Right forelimb (tissue), 1 donor: ENCODE measurements at places on chromosomes 6 and 20.

- DNase-seq: no peak
Measured at GRCh38 chr6:84390851-84391250, 163.4 kb upstream of the CEP162 start.

GRCh38 chr20:44646023-44646640 lies 5.4 kb downstream of the ADA start:
- DNase-seq: no peak

GRCh38 chr6:2307799-2308198 lies 62.4 kb upstream of the GMDS start:
- no peak for DNase-seq

- DNase-seq: no peak
Measured at GRCh38 chr6:146642921-146643320, 44.1 kb downstream of the ADGB start.

DNA sequence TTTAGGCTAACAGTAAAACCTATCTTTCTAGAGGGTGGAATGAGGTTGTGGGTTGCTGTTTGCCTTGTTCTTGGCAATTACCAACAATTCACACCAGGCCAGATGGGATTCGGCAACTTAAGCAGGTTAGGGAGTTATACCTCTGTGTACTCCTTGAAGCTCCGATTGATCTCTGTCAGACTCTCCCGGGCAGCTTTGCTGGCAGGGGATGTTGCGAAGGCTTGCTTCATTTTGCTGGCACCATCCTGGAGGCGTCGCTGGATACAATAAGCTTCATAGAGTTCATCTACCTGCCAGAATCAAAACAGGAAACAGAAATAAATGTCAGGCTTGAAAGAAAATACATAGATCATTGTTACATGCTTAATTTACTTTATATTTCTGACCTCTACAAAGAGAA lies 66.4 kb upstream of the ARMH2 start:
- no peak for DNase-seq

DNA sequence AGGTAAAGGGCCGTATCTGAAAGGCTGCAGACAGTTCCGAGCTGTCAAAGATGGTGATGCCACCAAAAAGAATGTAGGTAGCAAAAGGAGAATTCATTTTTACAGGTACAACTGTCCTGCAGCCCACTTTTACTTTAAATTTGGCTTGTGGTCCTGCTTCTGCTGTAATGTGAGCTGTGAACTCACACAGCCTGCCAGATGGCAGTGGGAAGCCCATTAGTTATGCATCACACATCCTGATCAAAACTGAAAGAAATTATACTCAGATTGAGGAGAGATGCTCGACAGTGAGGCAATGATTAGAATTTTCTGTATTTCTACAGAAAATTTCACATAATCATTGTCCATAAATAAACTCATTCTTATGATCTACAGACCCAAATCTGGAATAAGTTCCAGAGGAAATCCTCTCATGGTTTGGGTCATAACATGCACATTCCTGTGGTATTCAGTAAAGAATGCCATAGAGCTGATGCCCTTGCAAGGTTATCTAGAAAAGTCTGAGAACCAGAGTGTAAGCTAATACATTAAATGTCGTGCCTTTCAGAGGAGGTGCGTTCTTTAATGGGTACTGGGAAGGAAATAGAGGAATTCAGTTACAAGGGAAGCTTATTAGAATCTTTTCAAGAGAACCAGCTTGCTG lies 23.9 kb upstream of the E2F3 start:
- DNase-seq: no peak

DNA sequence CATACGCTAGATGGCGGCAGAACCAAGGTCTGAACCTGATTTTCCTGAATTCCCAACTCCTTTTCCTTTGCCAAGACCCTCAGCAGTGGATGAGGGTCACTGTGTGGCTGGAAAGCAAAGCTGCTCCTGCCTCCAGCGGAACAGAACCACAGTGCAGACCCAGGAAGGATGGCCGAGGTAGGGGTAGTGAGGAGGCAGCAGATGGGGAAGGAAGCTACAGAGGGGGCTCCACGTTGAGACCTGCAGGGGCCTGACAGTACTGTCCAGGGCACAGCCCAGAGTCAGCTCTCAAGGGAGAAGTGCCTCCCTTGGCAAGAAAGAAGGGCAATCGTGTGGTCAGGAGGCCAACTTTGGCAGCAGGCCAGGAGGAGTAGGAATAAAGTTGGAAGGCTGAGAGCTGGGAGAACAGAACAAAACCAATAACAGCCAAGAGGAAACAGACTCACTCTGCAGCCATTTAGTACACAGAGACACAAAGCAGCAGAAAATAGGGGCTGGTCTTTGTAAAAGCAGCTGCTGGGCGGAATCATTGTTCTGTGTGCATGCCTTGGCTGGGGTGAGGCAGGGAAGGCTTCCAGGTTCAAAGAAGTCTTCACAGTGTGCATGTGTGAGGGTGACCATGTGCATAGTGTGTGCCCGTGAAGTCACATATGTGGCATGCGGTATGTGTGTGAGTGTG lies 3.1 kb downstream of the GABRR2 start:
- peak; percentile 81 for DNase-seq

DNA sequence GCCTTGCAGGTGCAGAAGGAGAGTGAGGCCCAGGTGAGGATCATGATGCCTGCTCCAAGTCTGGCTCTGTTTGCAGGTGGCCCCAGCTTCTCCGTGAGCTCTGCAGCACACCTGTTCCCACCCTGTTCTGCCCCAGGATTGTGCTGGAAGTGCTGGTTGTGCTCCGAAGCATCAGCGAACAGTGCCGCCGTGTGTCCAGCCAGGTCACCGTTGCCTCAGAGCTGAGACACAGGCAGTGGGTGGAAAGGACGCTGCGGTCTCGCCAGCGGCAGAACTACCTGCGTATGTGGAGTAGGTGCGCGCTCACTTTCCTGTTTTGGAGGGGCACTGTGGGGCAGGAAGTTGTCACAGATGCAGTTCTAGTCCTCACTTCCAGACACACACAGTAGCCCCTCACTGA lies 25.0 kb downstream of the ERMARD start:
- no peak for DNase-seq

GRCh38 chr6:167757821-167758220 lies 68.9 kb upstream of the AFDN start:
- no peak for DNase-seq

DNA sequence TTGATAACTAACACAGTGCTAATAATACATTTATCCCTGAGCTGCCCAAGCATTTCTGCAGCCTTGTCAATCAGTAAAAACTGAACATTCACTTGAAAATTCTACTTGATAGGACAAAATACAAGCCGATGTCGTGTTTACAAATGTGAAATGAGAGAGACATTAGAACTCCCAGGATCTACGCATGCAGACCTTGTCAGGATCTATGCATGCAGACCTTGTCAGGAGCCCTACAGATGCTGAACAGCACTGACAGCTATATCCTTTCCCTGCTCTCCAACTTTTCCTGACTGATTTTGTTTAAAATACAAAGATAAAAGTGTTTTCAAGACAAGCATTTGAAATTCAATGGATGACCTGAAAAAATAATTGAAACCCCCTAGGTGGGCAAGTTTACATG lies 28.9 kb downstream of the INSM1 start:
- DNase-seq: no peak

DNA sequence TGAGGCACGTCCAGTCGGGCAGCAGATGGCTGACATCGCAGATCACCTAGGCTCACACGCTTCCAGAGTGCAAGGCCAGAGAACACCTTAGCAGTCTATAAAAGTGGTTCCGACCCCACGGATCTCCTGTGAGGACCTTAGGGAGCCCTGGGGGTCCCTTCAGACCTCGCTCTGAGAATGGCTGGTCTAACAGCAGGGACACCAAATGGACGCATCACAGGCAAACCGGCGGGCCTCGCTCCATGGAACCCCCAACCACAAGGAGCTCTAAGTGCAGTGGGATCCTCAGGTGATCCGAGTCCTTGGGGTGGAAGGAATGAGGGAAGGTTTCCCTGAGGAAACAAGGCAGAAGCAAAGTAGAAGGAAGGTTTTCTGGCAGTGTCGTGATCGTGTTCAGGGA lies 135.4 kb downstream of the SMOC2 start:
- DNase-seq: peak; percentile 16

GRCh38 chr20:8421981-8422380 lies 289.9 kb downstream of the PLCB1 start:
- no peak for DNase-seq

GRCh38 chr6:104718672-104719071 lies 141.0 kb downstream of the HACE1 start:
- no peak for DNase-seq

GRCh38 chr6:43058531-43058930 lies 703 bp downstream of the MRPL2 start:
- no peak for DNase-seq

DNA sequence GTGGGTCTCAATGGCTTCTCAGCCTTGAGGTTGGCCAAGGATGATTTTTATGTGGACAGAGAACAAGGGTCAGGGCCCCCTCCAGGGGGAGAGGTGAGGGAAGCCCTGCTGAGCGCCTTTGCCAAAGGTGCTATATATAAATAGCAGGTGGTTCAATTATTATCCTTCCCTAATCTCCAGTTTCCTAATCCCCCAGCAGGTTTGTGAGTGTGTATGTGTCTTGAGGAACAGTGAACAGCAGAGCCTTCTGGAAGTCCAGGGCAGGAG lies 3.2 kb upstream of the SIRPA start:
- no peak for DNase-seq

- no peak for DNase-seq
Measured at GRCh38 chr20:31823360-31824124, 4.4 kb downstream of the MYLK2 start.

DNA sequence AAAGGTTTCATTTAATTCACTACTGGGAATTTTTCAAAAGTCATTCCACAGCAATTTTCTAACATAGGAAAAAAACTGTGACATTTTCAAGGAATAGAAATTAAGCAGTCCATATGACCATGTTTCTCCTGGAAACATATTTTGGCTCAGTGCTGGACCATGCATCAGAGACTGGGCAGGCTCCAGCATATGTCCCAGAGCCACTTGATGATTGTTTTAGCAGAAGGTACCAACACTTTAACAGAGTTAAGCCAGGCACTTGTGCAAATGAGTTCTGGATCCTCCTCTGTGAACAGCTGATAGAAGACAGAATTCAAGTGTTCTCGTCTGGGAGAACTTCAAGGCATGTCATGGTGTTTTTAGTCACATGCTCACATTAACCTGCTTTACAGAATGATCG lies 516.3 kb downstream of the COL12A1 start:
- DNase-seq: peak; percentile 45

GRCh38 chr20:59378396-59378795 lies 78.0 kb downstream of the EDN3 start:
- no peak for DNase-seq

GRCh38 chr6:1251198-1252155 lies 60.4 kb upstream of the FOXQ1 start:
- DNase-seq: no peak

- DNase-seq: no peak
Measured at GRCh38 chr6:145761584-145761983, 26.3 kb upstream of the EPM2A start.

DNA sequence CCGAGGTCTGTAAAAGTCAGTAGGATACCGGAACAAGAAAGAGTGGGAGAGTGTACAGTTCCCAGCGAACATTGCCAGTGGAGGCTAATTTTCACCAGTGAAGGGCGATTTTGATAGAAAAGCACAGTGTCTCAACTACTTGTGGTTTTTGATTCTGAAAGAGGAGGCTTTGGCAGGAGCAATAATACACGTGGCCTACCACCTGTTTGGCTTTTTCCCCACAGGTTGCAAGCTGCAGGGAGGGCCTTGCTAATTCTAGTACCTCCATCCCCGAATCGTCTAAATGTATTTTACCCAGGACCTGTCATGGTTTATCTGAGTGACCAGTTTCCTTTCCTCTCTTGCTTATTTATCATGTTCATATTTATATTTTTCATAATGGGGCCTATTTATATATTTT lies 3.3 kb upstream of the EFCAB8 start:
- DNase-seq: no peak

GRCh38 chr6:126480268-126480667 lies 140.4 kb downstream of the CENPW start:
- DNase-seq: no peak

GRCh38 chr20:43842126-43843020 lies 72.3 kb upstream of the TOX2 start:
- DNase-seq: no peak

DNA sequence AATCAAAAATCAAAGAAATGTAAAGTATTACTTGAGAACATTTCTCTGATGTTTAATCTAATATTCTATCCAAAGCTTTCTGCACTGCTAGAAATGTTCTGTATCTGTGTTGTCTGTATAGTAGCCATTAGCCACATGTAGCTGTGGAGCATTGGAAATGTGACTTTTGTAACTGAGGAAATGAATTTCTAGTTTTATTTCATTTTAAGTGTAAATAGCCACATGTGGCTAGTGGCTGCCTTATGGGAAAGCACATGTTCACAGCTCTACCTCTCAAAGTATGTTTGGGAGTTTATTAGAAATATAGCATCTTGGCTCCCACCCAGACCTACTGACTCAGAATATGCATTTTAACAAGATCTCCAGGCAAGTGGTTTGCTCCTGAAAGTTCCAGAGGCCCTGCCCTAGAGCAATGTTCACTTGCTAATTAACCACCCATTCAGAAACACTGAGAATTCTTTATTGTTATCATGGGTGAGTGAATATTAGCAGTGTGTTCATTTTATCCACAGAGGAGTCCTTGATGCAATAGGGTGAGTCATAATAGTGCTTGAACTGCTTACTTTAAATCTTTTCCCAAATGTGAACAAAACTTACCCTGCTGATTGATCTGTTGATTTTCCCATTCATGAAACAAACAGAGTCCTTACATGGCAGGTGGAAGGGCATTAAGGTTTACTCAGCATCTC lies 282.7 kb downstream of the PLCB1 start:
- no peak for DNase-seq

- DNase-seq: no peak
Measured at GRCh38 chr6:124991764-124992295, 29.6 kb downstream of the RNF217 start.

GRCh38 chr6:46584586-46584985 lies 68.0 kb downstream of the CYP39A1 start:
- DNase-seq: no peak

DNA sequence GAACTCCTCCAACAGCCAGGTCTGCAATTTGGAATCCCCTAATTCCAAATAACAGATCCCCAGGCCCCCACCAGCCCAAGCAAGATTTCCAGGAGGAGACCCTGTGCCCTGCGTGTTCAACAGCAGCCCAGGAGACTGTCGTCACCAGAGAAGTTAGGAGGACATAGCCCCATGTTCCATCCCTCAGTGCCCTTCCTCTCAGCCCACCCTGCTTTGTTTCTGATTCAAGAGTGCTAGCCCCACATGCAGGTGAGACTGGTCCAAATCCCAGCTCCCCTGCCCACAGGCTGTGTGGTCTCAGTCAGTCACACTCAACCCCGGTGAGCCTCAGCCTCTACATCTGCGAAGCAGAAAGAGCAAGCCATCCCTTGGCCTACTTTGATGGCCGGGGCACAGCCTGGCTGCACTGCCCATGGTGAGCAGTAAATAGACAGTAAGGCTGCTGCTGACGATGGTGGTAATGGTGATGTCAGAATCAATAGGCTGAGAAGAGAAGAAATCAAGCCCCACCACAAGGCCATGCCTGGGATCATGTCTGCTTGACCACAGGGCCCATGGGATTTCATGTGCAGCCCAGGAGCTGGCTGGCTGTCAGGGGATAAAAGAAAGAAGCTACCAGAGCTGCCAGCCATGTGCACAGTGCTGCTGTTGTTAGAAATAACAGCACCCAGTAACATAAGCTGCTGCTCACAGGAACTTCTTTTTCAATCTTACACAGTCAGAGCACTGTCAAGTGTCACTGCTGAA lies 51.5 kb upstream of the NXT1 start:
- DNase-seq: no peak

GRCh38 chr6:17093686-17094085 lies 8.2 kb upstream of the STMND1 start:
- DNase-seq: no peak

- DNase-seq: no peak
Measured at GRCh38 chr6:101926149-101926925, 532.8 kb downstream of the GRIK2 start.

- no peak for DNase-seq
Measured at GRCh38 chr20:58573986-58574385, 58.8 kb upstream of the APCDD1L start.
